AG09319 (cell line): ENCODE measurements at places on chromosomes 1 and 21.

DNA sequence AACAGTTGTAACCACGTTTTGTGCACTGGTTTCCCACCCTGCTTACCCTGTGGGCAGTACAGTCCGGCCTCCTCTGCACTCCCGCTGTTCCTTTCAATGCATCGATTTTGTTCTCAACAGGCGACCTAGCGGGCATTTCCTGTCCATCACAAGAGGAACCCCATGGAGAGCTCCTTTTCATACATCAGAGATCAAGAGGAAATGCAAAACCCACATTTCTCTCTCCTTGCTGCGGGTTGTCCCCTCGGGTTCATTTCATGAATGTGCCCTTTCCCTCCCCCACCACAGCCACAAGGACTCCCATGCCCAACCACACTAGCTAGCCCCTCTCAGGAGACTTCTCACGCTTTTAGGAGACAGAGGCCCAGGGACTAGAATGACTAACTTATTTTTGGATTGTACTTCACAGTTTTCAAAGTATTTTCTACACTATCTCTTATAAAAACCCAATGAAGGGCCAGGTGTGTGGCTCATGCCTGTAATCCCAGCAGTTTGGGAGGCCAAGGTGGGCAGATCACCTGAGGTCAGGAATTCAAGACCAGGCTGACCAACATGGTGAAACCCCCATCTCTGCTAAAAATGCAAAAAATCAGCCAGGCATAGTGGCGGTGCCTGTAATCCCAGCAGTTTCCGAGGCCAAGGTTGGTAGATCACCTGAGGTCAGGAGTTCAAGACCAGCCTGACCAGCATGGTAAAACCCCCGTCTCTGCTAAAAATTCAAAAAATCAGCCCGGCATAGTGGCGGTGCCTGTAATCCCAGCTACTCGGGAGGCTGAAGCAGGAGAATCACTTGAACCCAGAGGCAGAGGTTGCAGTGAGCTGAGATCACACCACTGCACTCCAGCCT, 18.4 kb downstream of the ATP1A4 start:
- DNase-seq = no peak

GRCh38 chr1:16369821-16370220, 2.8 kb downstream of the SZRD1 start:
- no peak for DNase-seq

GRCh38 chr21:42514883-42515228, 1.2 kb downstream of the SLC37A1 start:
- no peak for DNase-seq

DNA sequence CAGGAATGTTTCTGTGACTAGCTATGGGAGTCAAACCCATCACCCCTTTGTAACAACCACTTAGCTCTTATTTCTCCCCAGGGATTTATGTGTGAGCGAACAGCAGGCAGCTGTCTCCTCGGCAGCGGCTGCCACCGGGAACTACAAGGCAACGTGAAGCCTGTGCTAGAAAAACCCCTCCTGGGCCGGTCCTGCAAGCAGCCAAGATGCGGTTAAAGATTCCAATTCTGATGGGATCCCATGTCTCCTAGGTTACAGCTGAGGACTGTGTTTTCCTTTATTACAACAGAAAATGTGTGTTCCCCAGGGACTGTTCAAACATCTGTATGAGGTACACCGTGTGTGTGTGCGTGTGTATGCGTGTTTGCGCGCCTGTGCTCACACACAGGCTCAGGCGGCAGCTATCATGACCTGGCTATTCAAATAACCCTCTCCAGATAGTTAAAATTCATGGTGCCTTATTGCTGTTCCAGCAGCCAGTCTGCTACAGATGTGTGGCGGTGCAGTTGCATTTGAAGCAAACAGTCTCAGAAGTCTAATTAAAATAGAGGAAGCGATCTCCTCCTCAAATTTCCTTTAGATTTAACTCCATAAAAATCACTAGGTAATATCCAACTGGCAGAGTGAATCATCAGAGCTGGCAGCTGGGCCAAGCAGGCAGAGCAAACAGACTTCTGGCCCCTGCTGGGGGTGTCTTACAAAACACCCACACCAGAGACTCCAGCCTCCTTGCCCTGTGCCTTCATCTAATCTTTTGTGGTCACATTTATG, 68.0 kb downstream of the LMX1A start:
- no peak for DNase-seq

GRCh38 chr1:16999863-17000262, 11.9 kb downstream of the ATP13A2 start:
- no peak for DNase-seq

- no peak for DNase-seq
Observed at GRCh38 chr1:86421601-86422280, 2.2 kb upstream of the CLCA2 start.

DNA sequence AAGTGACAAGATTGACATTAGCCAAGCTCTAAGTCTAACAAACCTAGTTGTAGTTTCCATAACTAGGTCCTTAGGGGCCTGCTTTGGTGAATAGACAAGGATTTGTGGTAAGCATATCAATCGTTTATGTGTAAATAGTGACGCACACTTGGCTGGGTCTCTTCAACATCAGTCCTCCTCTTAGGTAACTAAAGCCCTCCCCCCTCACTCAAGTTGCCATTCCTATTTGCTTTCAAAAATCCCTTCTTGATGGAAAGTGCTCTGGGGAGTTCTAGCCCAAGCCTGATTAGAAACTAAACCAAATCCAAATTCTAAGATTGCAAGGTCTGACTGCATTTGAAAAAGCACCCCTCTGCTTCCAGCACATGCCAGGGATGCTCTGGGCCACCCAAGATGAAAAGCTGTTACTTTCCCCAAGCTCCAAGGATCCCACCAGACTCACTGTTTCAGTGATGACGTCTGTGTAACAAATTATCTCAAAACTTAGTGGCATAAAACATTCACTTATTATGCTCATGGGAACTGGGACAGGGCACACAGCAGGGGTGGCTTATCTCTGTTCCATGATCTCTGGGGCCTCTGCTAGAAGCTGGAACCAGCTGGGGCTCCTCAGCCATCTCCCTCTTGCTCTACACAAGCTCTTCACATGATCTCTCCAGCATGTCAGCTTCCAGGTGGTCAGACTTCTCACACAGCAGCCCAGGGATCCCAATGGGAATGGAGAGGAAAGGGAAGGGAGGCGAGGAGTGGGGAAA, 74.1 kb downstream of the RRAGC start:
- no peak for DNase-seq

DNA sequence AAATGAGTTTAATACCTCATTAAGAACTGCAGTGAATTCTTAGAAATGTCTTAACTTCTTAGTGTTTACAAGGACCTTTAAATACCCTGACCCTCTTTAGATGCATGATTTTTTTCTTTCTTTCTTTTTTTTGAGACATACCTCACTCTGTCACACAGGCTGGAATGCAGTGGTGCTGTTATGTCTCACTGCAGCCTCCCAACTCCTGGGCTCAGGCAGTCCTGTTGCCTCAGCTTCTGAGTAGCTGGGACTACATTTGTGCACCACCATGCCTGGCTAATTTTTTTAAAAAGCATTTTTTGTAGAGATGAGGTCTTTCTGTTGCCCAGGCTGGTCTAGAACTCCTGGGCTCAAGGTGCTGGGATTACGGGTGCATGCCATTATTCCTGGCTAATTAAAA, 191.8 kb downstream of the RPS6KC1 start:
- no peak for DNase-seq

- no peak for DNase-seq
Observed at GRCh38 chr1:59258412-59259032, 38.4 kb upstream of the FGGY start.

DNA sequence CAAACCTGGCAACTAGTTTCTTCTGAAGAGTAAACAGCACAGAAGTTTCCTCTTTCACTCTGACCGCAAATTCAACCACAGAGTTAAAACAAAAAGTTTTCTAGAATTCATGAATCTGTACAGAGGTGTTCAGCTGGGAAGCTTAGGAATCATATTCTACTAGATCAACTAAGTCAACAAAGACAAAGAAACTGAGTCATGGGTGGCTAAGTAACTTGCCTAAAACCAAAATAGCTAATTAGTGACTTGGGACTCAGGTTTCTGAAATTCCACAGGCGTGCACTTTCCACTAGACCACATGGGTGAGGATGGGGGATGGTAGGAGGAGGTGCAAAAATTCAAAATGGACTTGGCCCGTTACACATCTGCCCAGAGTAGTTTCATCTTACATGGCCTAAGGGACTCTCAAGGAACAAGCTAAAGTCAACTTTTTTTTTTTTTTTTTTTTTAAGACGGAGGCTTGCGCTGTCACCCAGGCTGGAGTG, 25.8 kb downstream of the PTPN14 start:
- DNase-seq = peak; percentile 57

DNA sequence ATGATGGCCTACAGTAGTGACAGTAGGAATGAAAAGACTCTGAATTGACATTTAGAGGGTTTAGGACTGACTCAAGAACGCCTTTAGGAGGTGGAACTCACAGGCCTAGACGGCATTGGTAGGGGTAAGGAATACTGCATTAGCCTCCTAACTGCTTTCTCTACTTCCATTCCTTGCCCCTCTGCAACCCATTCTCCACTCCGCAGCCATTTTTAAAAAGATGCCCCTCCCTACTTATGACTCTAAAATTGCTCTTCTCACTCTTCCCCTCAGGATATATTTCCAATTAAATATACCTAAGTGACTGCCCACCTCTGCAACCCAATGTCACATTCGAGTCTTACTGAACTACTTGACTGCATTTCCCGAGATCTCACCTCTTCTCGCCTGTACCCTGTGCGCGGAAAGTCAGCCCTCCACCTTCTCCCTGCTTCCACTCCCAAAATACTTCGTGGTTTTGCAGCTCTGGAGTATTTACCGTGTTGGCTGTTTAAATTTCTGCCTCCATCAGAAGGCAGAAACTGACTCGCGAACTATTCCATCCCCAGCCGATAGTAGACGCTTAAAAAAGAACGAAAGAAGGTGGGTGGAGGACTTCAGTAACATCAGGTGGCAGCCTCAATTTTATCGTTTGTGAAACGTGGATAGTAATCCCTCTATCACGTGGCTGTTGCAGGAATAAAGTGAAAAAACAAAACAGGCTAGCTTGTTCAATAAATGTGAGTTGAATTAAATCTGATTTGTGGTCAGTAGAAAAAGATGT, 1.1 kb upstream of the YBX1 start:
- DNase-seq = no peak

DNA sequence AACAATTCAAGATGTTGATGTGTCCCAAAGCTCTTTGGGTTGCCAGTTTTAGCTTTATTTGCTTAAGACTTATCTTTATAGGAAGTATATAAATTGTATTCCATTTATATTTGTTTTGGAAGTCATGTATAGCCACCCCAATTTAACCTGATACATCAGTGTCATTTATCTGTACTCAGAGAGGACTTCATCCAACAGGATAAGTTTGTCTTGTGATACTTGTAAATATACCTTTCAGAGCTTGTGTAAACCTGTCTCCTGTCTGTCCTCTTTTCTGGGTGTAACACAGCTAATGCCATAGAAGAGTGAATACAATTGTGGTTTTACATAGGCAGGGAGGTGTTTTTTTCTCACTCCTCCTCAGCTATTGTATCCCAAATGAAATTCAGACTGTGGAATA, 10.4 kb downstream of the PTGFR start:
- no peak for DNase-seq

GRCh38 chr1:35717911-35718476, 690 bp downstream of the C1orf216 start:
- DNase-seq = peak; percentile 36

DNA sequence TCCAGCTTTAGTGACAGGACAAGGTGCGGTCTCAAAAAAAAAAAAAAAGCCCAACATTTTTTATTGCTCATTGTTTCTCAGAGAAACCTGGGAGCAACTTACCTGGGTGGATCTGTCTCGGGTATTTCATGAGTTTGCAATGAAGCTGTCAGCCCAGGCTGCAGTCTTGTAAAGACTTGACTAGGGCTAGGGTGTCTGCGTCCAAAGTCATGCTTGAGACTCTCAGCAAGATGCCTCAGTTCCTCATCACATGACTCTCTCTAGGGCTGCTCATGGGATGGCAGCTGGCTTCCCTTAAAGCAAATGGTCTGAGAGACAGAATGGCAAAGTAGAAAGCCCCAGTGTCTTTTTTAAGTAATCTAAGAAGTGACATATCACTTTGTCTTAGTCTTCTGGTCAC, 8.1 kb downstream of the GABPA start:
- no peak for DNase-seq
